Stimulated activated CD4-positive, alpha-beta T cell treated with anti-CD3 and anti-CD28 coated beads, Interleukin-1b, Interleukin-23, amount 100 ng/mL, for 4 hours (primary cell): ENCODE measurements at places on chromosomes 1 and 21.

DNA sequence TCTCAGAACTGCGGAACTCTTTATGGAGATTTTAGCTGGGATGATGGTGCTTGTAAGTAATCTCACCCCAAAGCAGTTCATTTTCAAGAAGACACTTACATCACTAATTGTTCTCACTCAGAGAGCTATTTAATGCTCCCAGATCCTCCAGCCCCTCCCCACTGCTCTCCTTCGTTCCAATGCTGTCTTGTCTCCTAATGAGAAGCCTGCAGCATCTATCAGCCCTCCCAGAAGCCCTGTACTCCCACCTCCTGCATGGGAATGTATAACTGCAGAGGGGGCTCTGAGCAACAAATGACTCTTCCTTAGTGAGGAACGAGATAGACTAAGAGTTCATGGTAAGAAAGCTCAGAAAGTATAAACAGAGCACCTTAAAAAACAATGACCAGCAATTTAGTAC is 377.4 kb upstream of the RUNX1 start:
- DNase-seq: no peak

DNA sequence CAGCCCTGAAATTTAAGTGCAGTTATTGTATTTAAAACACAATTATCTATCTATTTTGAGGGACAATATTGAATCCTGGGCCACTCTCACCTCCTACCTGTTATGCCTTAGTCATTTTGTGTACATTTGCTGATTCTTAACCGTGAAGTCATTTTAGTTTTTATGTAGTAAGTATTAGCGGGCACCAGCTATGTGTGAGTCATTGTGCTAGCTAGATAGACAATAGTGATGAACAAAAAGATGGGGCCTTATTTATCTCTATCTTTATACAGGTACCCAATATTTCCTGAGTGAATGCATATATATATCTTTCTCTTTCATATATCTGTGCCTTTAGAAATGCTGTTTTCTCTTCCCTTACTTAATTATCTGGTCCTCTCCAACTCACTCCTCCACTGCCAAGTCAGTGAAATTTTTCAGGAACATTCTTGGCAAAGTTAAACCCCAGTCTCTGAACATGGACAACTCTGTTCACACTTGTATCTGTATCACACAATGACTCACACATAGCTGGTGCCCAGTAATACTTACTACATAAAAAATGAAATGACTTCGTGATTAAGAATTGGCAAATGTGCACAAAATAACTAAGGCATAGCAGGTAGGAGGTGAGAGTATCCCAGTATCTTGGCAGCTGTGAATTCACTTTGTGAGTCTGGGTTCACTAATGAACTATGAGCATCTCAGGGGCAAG is 166.0 kb upstream of the C8B start:
- no peak for DNase-seq

GRCh38 chr1:35832276-35832905 is 24.6 kb downstream of the AGO4 start:
- no peak for DNase-seq

- DNase-seq: no peak
Observed at GRCh38 chr1:66860529-66860928, 59.5 kb upstream of the INSL5 start.

- no peak for DNase-seq
Observed at GRCh38 chr1:100478816-100479215, 59.1 kb upstream of the GPR88 start.

- DNase-seq: no peak
Observed at GRCh38 chr1:22111620-22112019, 31.3 kb downstream of the WNT4 start.

GRCh38 chr1:33007190-33008050 is 29.3 kb downstream of the AK2 start:
- no peak for DNase-seq

- DNase-seq: no peak
Observed at GRCh38 chr1:55210990-55211801, 4.0 kb downstream of the USP24 start.

DNA sequence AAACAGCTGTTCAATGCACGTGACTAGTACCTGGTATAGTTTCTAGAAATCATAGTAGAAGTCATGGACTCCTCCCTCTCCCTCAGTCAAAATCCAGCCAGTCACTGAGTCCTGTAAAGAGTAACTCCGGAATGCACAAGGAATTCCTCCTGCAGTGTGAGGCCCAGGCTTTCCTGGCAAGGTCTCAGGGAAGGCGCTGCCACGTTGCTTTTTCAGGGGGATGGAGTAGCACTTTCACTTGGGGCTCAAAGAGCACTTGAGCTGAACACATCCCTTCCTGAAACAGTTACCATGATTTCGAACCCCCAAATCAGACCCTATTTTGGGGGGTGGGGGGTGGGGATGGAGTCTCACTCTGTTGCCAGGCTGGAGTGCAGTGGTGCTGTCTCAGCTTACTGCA is 26.4 kb upstream of the LRRC8D start:
- no peak for DNase-seq

DNA sequence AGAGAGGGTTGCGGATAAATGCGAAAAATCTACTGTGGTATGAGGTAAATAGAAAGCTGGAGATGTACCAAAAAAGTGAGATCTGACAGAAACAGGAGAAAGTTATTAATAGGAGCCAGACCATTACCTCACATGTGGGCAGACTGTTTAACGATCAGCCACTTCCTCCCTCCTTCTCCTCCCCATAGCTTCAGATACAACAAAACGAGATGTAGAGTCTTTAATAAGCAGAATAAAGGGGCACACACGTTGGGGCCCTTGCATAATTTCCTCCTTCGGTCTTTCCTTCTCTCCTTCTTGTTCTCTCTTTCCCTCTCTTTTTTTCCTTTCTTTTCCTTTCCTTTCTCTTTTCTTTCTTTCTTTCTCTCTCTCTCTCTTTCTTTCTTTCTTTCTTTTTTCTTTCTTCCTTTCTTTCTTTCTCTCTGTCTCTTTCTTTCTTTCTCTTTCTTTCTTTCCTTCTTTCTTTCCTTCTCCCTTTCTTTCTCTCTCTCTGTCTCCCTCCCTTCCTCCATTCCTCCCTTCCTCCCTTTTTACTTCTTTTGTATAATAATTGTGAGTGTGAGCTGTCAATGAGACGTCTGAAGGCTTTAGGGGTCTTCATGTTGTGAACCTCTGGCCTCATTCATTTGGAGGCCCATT is 242.1 kb downstream of the GRIK1 start:
- DNase-seq: no peak
